SK-N-SH treated with all-trans-retinoic acid at 6 μM for 48 hours (cell line): ENCODE measurements at places on chromosomes 11 and 22.

- ATAC-seq: no peak; the same call in 2 of the 3 replicates
These were observed 29.5 kb downstream of the SLC22A12 start for GRCh38 chr11:64620381-64620971.

DNA sequence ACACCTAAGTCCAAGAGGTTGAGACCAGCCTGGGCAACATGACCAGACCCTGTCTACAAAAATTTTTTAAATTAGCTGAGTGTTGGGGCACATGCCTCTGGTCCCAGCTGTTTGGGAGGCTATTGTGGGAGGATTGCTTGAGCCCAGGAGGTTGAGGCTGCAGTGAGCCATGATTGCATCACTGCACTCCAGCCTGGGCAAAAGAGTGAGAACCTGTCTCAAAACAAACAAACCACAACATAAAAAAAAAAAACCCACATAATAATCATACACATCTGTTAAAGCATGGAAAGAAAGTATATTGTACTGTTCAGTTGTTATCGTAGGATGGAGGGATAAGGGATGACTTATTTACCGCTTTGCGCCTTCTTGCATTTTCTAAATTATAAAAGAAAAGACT lies 35.9 kb upstream of the GRK2 start:
- ATAC-seq: no peak

- no peak for ATAC-seq
These were observed 28.7 kb downstream of the LGR4 start for GRCh38 chr11:27443746-27444507.

DNA sequence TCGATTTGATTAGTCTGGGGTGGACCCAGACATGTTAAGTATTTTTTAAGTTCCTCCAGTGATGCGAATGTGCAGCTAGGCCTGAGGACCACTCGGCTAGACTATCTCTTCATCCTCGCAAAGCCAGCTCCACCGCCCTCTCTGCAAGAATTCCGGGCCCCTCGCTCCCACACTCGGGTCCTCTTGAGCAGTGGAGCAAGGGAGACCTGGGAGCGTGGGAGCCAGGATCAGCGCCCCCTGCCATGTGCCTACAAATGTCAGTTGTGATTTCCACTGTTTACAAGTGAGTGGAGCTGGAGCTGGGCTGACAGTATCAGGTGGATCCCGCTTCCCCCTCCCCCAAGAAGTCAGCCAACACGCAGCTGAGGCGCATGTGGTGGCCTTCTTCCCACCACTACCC lies 6.7 kb downstream of the B3GNT6 start:
- ATAC-seq: no peak

GRCh38 chr11:9571763-9572115 lies 1.7 kb upstream of the WEE1 start:
- ATAC-seq: no peak
